ENCODE measurements at places on chromosomes 16 and 17.
A peak's percentile ranks its signal among the peaks of the same experiment; 100 is the strongest.

DNA sequence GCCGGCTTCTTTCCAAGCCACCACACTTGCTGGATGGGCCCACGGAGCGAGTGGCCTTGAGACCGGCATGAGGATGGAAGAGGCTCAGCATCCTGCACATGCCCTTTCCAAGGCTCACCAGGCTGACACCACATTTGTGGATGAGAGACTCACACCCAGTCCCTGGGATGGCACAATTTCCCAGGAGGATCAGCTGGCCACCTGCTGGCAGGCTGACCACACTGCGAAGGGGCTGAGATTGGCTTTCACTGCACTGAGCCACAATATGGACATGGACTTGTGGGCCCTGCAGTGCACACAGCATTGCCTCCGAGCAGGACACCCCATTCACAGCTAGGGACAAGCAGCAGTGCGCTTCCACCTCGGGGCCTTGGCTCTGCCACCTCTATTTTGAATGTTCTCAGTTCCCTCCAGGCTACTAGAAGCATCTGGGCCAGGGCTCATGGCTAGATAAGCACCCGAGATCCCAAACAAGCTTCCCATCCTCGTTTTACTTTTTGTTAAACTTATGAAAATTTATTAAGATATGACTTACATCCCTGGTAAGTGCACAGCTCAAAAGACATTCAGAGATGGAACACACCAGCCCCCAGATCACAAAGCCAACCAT is 25.3 kb upstream of the KSR1 start:
- peak; percentile 66 for DNase-seq

DNA sequence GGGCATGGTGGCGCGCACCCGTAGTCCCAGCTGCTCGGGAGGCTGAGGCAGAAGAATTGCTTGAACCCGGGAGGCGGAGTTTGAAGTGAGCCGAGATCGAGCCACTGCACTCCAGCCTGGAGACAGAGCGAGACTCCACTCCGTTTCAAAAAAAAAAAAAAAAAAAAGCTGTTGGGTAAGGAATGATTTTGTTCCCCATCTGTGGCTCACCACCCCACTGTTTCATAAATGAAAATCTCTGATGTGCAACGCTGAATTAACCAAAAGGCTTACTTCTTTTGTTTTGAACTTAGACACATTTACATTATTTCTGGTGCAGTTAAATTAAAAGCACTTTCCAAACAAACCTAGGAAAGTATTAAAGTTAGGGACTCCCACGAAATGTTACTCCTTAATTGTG is 1.2 kb upstream of the METTL9 start:
- peak; percentile 79 for DNase-seq

- DNase-seq, result no peak
Observed at GRCh38 chr16:81786868-81787267, 7.8 kb downstream of the PLCG2 start.

- no peak for DNase-seq
Observed at GRCh38 chr16:27547134-27547533, 2.6 kb downstream of the GTF3C1 start.

- peak; percentile 58 for DNase-seq
Observed at GRCh38 chr16:89330177-89330856, 112.8 kb downstream of the ZNF778 start.

All from inflammatory macrophage (primary cell).